NCI-H1417 treated with DMSO at 0.1 percent for 48 hours (cell line): ENCODE measurements at places on chromosomes 6 and 20.

GRCh38 chr6:82216549-82216948, 31.0 kb downstream of the IBTK start:
- no peak for DNase-seq

DNA sequence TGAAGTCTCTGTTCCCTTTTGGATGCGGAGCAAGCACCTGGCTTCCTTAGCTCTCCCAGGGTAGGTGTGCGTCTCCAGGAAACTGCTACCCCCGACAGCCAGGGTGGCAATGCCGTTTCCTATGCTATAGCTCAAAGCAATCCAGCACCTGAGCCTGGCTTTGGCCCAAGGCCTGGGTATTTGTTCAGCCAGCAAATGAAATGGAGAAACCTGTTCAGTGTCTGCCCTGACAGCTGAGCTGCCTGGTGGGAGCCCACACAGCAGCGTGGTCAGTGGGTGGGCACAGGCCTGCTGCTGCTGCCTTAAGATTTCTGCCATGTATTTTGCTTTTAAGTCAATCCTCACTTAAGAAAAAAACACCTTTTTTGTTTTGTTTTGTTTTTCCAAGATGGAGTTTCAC, 13.7 kb downstream of the SPATA2 start:
- no peak for DNase-seq

GRCh38 chr20:38216201-38216600, 44.3 kb downstream of the KIAA1755 start:
- no peak for DNase-seq

- no peak for DNase-seq
Observed at GRCh38 chr6:85641897-85642773, 551 bp downstream of the SYNCRIP start.

GRCh38 chr6:56685994-56686393, 43.3 kb upstream of the DST start:
- DNase-seq: no peak

DNA sequence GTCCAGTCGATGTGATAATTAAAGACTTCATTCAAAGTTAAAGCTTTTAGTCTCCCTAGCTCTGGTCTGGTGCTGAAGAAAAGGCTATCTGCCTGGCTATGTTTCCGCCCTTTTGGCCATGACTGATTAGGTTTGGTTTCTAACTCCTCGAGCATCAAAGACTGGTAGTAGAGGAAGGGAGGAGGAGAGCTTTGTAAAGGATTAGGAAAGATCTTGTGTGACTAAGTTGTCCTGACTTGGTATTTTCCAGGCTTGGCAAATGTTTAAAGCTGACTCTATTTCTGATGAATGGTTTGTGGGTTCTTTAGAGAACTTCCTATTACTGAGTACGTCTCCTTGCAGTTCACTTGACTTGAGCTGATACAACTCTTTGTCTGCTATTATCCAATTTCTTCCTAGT, 312.9 kb downstream of the GJA1 start:
- no peak for DNase-seq

DNA sequence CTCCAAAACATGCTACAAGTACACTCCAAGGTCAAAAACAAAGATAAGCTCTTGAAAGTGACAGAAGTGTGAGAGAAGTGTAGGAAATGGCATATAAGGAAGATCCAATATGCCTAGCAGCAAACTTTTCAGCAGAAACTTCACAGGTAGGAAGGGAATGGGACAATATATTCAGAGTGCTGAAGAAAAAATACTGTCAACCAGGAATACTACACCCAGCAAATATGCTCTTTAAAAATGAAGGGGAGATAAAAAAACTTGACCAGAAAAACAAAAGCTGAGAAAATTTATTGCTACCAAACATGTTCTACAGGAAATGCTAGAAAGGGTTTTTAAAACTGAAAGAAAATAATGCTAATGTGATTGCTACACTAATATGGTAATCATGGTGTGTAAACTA, 46.2 kb downstream of the THBS2 start:
- no peak for DNase-seq

- no peak for DNase-seq
Observed at GRCh38 chr20:58555078-58555765, 40.0 kb upstream of the APCDD1L start.

DNA sequence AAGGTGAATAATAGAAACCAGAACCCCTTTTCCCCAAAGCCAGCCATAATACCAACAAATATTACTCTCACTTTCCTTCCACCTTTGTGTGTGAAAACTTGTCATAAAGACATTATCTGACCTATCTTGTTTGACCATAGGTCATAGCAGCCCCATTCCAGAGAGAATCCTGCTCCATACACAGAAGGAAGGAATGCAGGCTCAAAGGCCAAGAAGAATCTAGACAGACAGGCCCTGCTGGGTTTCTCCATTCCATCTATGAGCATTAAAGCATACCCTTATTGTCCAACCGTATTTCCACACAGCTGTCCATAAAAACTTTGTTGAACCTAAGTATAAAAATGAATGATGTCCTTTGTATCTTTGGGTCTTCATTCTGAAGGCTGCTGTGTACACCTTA, 40.7 kb upstream of the KCNK5 start:
- DNase-seq: no peak

DNA sequence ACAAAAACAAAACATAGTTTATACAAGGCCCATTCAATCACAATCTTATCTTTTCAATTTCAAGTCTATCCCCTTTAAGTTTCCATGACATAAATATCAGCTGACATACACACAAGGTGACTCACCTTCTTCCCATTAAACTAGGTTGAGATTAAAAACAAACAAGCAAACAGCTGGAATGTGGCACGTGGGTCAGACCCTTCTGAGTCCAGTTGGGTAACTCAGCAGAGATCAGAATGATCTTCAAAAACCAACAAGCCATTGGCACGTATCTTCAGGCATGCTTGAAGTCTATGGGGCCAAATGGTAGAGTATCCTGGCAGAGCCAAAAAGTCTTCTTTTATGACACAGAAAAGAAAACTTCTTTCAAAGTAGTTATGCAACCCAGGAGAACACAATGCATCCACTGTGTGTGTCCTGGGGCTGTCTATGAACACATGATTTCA, 603.5 kb upstream of the CITED2 start:
- no peak for DNase-seq

DNA sequence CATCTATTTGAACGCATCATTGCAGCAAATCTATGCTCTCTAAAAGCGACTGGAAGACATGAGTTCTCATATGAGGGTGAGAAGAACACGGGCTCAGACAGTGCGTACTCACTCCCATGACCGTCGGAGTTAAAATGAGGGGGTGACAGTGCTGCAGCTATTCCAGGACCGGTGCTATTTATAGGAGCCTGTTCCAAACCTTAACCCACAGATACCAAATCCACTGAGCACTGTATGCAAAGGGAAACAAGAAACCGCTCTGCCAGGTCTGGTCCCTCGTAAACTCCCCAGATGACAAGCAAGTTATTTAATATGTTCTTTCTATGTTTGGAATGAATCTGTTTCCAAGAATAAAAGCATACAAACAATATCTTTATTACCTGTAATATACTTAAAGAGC, 22.9 kb downstream of the PPP1R3G start:
- DNase-seq: no peak

DNA sequence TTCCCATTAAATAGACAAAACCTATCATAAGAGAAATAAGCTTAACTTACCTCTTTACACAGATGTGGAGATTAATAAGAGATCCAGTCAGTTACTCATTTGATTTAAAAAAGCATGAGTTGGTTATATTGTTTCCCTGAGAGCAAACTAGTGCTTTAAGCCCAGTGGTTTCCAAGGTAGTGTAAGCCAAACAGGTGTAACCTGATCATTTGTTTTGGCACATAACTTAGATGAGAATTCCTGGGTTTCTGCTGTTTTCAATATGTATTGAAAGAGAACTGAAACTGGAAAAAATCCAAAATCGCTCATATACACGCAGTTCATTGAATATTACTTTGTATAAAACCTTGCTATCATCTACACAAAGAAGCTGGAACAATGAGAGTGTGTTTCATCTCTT, 30.5 kb upstream of the SMIM8 start:
- DNase-seq: no peak

- DNase-seq: no peak
Observed at GRCh38 chr6:141183368-141183767, 949.4 kb upstream of the GJE1 start.

- DNase-seq: no peak
Observed at GRCh38 chr6:62150048-62150663, 135.9 kb downstream of the KHDRBS2 start.

DNA sequence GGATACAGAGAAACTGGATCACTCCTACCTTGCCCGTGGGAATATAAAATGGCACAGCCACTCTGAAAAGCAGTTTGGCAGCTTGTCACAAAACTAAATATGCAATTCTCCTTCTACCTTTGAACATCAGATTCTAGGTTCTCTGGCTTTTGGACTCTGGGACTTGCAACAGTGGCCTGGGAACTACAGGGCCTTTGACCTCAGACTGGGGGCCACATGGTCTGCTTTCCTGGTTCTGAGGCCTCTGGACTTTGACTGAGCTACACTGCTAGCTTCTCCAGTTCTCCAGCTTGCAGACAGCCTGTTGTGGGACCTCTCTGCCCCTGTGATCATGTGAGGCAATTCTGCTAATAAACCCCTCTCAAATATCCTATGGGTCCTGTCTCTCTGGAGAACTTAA, 168.8 kb downstream of the CDH26 start:
- no peak for DNase-seq

GRCh38 chr6:42394881-42395620, 56.7 kb downstream of the TRERF1 start:
- no peak for DNase-seq

GRCh38 chr20:7022597-7022996, 255.1 kb downstream of the BMP2 start:
- DNase-seq: no peak

- DNase-seq: no peak
Observed at GRCh38 chr6:138544501-138544900, 45.2 kb upstream of the NHSL1 start.

GRCh38 chr6:149855741-149856140, 8.4 kb downstream of the LRP11 start:
- DNase-seq: no peak

DNA sequence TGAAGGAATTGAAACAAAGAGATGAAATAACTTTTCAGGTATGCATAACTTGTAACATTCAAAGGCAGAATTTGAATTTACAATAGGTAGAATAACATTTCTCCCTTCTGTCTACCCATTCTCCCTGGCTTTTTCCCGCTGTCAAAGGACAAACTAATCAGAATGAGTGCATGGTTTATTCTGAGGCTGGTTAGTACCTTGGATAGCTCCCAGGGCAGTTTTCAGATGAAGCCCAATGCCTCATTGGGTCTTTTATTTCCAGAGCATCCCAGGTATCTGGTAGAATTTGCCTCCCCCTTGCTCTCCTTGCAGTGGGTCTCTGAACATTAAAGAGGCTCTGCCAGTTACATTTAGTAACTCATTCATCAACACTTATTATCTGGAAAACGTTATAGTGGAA, 665.5 kb downstream of the BCKDHB start:
- DNase-seq: no peak

GRCh38 chr6:144347448-144347759, 62.3 kb downstream of the UTRN start:
- DNase-seq: no peak

DNA sequence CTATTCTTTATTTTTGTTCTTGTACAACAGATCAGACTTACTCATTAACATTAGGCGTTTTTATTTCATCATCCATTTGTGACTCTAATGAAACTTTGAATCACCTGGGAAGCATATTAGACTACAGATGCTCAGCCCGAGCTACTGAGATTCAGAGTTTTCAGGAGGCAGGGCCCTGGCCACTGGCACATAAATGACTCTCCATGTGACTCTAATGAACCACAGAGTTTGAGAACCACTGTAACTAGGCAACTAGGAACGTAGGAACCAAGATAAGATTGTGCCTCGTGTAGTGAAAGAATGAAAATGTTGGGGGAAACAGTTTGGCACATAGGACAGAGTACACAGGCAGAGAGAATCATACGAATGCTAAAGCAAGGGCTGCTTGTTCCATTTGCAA, 405.9 kb upstream of the BTBD3 start:
- DNase-seq: no peak

- DNase-seq: no peak
Observed at GRCh38 chr6:41594326-41594725, 43.9 kb upstream of the MDFI start.

GRCh38 chr6:89952105-89952671, 57.9 kb downstream of the GJA10 start:
- DNase-seq: no peak

DNA sequence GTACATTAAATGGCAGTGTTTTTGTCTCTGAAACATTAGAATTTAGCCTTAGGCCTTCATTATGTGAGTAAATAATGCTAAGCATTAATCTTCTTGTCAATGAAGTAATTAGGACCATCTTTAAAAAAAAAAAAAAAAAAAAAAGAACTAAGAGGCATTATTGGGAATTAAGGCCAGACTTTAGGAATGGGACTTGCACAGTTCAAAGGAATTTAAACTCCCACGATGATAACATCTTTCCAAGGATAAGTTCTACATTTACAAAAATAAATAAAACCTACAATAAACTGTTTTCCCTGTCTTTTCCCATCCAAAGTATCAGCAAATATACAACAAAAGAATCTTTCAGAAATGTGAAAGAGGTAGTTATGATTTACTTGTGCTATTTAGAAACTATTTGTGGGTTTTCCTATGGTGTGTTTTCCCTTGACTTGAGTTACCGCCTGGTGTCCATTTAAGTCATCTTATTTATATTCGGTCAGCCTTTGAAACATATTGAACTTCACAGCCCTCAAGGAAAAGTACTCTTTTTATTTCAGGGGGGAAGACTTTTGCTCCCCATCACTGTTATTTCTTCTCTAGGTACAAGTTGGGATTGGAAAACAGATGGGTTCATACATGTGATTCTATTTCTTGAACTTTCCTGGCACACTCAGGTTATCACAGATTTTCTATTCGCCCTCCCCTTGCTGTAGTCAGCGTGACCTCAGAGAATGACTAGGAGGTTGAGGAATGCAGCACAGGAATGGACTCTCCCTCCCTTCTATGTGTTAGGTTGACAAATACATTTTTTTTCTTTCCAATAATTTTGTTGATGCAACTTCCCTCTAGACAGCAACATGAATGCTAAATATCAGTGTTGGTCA, 13.6 kb downstream of the STMND1 start:
- DNase-seq: no peak

DNA sequence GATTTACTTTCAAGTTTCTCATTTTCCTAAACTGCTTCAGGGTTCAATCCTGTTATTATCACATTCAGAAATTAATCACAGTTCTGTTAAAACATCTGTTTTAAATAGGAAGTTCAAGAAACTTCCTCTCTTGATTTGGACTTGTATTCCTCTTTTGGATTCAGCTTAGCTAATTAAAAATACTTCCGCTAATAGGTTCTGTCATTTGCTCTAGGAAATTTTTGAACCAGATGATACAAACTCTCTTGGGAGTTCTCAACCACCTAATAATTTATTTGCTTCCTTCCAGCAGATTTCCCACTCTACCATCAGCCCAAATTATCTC, 15.9 kb upstream of the TMEM30A start:
- DNase-seq: no peak
